ENCODE measurements at places on chromosomes 13 and 19. TPM values are rescaled to one million over a fixed set of nuclear protein-coding genes. Genes with fewer than 3 reads are reported as not detected.

- DNase-seq: no peak
These were observed 98.8 kb downstream of the TBC1D4 start for GRCh38 chr13:75383064-75383715.

DNA sequence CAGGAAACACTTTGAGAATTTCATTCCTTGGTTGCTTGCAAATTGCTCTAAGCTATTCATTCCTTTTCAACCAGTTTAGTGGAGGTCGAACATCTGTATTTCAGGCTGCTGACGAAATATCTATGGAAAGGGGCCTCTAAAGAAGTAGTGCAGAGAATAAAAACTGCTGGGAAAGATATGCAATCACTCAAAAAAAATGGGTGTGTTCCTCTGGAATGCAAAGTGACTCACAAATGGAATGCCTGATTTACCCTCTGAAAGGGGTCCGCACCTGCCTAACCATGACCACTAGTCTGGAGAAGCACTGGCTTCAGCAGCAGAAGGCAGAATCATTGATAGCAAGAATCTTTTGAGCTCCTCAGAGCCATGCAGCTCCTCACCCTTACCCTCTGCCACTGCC, 129.4 kb downstream of the PCDH9 start:
- DNase-seq: no peak

DNA sequence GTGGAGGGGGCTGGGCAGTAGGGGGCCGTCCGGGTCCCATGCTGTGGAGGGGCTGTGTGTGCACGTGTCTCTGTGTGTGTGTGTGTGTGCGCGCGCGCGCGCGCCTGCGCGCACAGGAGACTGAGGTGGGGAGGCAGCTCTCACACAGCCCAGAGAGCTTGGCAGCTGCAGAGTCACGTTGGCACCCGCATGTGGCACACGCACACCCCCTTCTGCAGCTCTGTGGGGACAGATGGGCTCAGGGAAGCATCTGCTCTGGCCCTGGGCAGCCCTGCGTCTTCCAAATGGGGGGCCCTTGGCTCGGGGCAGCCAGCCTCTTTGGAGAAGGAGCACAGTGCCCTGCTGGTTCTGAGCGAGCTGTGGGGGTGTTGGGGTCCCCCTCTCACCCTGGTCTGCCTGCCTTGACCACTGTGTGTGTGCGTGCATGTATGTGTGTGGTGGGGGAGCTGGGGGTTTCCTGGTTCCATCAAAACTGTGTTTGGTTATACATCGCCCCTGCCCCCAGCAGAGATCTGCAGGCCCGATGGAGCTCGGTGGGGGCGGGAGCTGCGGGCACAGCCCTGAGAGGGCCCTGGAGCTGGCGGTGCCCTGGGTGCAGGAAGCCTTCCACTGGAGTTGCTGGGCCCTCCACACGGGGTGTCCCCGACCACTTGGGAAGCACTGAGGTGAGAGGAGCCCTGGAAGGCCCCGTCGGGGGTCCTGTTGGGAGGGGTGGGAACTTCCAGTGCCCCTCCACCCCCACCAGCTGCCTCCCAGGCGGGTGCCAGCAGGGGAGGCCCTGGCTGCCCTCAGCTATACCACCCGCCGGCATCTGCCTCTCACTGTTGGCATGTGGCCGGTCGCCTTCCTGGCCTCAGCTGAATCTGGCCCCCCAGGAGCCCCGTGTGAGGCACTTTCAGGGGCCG, 67.1 kb downstream of the KDM4B start:
- no peak for DNase-seq

The OXGR1 gene
- total RNA-seq: not detected

DNA sequence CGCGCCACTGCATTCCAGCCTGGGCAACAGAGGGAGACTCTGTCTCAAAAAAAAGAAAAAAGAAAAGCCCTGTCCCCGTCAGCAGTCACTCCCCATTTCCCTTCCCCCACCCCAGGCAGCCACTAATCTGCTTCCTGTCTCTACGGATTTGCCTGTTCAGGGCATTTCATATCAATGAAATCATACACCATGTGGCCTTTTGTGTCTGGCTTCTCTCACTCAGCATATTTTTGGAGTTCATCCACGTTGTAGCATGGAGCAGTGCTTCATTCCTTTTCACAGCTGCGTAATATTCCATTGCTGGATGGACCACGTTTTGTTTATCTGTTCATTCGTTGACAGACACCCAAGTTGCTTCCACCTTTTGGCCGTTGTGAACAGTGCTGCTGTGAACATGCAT, 36.1 kb upstream of the KLF2 start:
- DNase-seq: peak; percentile 35

The ELSPBP1 gene
- not detected for total RNA-seq

GRCh38 chr19:10332158-10332964, 968 bp downstream of the RAVER1 start:
- DNase-seq: no peak

The IRF2BP1 gene
- total RNA-seq: 11.4 TPM

The GADD45GIP1 gene
- total RNA-seq: 28.6 TPM

- DNase-seq: no peak
These were observed 1.4 kb downstream of the EVI5L start for GRCh38 chr19:7831452-7831851.

DNA sequence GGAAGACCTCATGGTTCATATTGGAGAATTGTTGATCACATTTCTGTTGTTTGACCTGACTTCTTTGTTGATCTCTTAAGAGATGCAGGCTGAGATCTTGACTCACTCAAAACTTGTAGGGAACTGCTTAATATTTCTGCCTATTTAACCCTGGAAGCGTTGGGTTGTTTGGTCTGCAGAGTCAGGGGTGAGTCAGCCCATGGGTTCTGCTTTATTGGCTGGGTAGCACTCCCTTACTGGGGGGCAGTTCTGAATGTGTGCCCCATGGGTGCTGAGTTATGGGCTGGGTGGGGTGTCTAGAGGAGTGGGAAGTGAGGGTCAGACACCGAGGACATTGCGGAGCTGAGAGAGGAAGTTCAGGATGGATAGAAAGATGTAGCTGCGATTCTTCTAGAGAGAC, 87.9 kb downstream of the LRCH1 start:
- DNase-seq: no peak
